Purkinje cell (primary cell): ENCODE measurements at places on chromosomes 4 and X. TPM values are rescaled to one million over a fixed set of nuclear protein-coding genes. Genes with fewer than 3 reads are reported as not detected.

The KLF8 gene
- polyA plus RNA-seq = 0.97 and 2.0 TPM in 2 replicates

The ARHGAP36 gene
- 1.7 TPM in 1 of 2 replicates, not detected in the other for polyA plus RNA-seq

The DCLK2 gene
- 5.3 and 8.5 TPM in 2 replicates for polyA plus RNA-seq

The DCAF8L2 gene
- polyA plus RNA-seq = not detected in 2 replicates

The IRS4 gene
- polyA plus RNA-seq = not detected in 2 replicates

The PALLD gene
- polyA plus RNA-seq = 6.2 and 10.2 TPM in 2 replicates

The XPNPEP2 gene
- not detected in 2 replicates for polyA plus RNA-seq

The EREG gene
- polyA plus RNA-seq = not detected in 2 replicates

The EBP gene
- polyA plus RNA-seq = 102 and 134 TPM in 2 replicates

The MID1 gene
- 33.6 and 45.1 TPM in 2 replicates for polyA plus RNA-seq

The TENT5D gene
- polyA plus RNA-seq = not detected in 2 replicates

The CD38 gene
- polyA plus RNA-seq = not detected in 2 replicates

The ASB5 gene
- 0.74 TPM in 1 of 2 replicates, not detected in the other for polyA plus RNA-seq

The CT47A7 gene
- not detected in 2 replicates for polyA plus RNA-seq

The USO1 gene
- polyA plus RNA-seq = 96.8 and 105 TPM in 2 replicates

The CCDC110 gene
- 1.2 and 3.2 TPM in 2 replicates for polyA plus RNA-seq

The TMEM31 gene
- not detected in 2 replicates for polyA plus RNA-seq

The GPM6B gene
- 176 and 218 TPM in 2 replicates for polyA plus RNA-seq

The SORCS2 gene
- 5.2 and 8.3 TPM in 2 replicates for polyA plus RNA-seq

The FREM3 gene
- 0.32 TPM in 1 of 2 replicates, not detected in the other for polyA plus RNA-seq

The NDST3 gene
- 0.38 and 0.59 TPM in 2 replicates for polyA plus RNA-seq

The PPP2R2C gene
- polyA plus RNA-seq = 15.0 and 15.1 TPM in 2 replicates

The GAGE1 gene
- not detected in 2 replicates for polyA plus RNA-seq

The TSPAN7 gene
- polyA plus RNA-seq = 623 and 918 TPM in 2 replicates
